ENCODE measurements at places on chromosomes 1 and 21.

GRCh38 chr1:11541236-11541635 is 62.3 kb downstream of the DISP3 start:
- no peak for DNase-seq

DNA sequence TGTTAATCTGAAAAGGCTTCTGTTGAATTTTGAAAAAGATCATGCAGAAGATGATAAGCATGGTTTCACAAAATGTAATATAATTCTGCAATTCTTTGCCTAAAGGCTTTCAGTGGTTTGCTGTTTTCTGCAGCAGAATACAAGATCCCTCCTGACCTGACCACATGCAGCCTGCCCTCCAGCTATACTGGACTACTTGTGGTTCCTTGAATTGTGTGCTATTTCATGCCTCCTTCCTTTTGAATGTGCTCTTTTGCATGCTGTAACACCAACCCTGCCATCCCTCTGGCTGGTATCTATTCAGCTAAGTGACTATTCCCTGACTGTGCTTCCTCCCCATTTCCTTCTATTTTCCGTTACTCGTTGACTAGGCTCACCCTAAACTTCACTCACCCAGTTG is 55.5 kb downstream of the CACNA1E start:
- no peak for DNase-seq

GRCh38 chr1:65258106-65258505 is 51.2 kb upstream of the DNAJC6 start:
- no peak for DNase-seq

GRCh38 chr1:19346026-19346425 is 33.9 kb downstream of the SLC66A1 start:
- DNase-seq, result no peak

GRCh38 chr1:150718225-150718891 is 2.3 kb downstream of the HORMAD1 start:
- no peak for DNase-seq

DNA sequence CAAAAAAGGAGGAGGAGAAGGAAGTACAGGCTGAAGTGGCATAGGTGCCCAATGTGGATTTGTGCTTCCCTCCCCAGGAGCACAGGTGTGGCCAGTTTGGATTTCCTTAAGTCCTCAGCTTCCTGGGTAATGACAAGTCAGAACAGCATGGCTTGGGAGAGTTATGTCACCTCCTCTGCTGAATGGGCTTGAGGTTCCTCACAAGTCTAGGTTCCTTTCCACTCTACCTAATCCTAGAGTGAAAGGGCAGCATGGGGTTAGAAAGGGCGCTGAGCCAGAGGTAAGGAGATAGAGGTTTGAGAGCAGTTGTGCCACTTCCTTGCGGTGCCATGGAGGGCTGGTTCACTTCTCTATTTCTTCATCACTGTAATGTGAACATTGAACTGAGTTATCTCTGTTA is 35.5 kb upstream of the IL20 start:
- DNase-seq, result no peak

- no peak for DNase-seq
Measured at GRCh38 chr1:213381572-213382084, 330.6 kb downstream of the RPS6KC1 start.

- no peak for DNase-seq
Measured at GRCh38 chr1:151711044-151711800, 5.4 kb downstream of the CELF3 start.

- DNase-seq, result no peak
Measured at GRCh38 chr1:226712742-226713419, 26.2 kb downstream of the ITPKB start.

DNA sequence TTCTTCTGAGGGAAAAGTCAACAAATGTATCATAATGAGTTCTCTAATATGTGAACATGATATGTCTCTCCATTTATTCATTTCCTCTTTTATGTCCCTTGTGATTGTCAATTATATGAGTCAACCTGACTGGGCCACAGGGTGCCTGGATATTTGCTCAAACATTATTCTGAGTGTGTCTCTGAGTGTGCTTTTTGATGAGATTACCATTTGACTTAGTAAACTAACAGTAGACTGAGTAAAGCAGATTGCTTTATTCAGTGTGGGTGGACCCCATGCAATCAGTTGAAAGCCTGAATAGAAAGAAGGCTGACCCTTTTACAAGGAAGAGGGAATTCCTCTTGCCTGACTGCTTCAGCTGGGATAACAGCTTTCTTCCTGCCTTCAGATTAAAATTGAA is 142.6 kb downstream of the SLC35F3 start:
- DNase-seq, result no peak

DNA sequence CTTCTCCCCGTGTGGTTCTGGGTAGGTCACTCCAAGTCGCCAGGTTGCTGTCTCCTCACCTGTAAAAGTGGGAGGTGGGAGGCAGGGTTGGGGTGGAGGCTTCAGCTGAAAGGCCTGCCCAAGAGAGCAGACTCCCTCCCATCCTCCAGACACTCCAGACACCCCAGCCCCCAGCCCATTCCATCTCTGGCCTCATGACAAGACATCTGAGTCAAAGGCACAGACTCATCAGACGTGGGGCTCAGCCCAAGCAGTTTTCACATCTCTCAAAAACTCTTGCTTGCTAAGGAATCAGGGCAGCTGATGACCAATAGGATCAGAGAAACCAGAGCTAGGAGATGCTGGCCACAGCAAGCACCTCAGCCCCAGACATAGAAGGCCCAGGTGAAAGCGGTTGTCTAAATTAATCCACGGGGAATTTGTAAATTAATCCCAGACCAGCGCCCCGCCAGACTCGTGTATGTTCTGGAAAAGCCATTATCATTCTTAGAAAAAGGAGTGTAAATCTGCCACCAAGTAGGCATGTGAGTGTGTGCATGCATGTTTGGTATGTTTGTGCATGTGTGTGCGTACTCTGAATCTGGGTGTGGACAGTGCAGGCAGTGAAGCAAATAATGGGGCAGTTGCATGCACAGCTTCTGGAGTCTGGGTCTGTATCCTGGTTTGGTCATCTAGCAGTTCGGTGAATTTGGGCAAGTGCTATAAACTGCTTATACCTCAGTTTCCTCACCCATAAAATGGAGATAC is 55.2 kb downstream of the KCND3 start:
- no peak for DNase-seq

DNA sequence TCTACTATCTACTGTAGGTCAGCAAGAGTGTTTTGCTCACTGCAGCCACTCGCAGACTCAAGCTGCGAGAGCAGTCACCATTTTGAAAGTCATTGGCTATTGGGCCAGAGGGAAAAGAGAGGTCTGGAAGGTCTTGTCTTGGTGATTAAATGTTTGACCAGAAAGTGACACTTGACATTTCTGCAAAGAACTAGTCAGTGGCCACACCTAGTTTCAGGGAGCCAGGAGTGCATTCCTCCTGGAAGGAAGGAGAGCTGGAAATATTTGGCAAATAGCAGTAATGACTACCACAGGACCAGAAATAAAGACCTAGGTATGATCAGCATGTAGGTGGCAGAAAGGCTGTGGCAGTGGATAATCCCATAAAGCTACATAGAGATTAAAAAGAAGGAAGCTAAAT is 440.0 kb upstream of the PLXNA2 start:
- no peak for DNase-seq

DNA sequence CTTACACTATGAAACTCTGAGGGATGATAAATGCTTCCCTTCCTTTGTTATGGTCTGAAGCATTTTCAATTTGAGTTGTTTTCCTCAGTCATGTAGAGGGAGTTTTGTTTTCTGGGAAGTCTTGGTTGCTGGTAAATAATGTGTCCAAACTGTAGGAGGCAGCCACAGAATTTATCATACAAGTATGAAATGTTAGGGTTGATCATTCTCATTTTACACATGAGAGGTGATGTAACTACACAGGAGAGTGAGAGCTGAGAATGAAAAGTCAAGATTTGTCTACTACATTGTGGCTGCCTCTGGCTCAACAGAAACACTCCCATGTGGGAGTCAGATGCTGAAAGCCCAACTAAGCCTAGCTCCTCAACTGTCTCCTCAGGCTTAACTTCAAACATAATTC is 182.5 kb upstream of the SGIP1 start:
- no peak for DNase-seq

GRCh38 chr1:68188644-68189340 is 43.5 kb downstream of the WLS start:
- DNase-seq, result no peak

GRCh38 chr1:43796111-43796581 is 88.8 kb downstream of the ST3GAL3 start:
- DNase-seq, result no peak

DNA sequence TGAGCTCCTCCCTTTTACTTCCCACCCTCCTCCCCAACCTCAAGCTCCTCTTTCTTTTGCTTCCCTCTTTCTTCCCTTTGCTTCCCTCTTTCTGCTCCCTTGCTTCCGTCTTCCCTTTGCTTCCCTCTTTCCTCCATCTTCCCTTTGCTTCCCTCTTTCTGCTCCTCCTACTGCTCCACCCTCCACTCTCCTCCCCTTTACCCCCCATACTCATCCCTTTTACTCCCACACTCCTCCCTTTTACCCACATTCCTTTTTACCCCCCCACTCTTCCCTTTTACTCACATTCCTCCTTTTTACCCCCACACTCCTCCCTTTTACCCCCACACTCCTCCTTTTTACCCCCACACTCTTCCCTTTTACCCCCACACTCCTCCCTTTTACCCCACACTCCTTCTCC is 30.2 kb downstream of the PGBD5 start:
- no peak for DNase-seq

GRCh38 chr21:15333951-15334350 is 269.2 kb upstream of the NRIP1 start:
- DNase-seq, result no peak

- no peak for DNase-seq
Measured at GRCh38 chr1:230906226-230906625, 37.9 kb upstream of the C1orf198 start.

- DNase-seq, result no peak
Measured at GRCh38 chr1:41330588-41331545, 30.4 kb upstream of the FOXO6 start.

DNA sequence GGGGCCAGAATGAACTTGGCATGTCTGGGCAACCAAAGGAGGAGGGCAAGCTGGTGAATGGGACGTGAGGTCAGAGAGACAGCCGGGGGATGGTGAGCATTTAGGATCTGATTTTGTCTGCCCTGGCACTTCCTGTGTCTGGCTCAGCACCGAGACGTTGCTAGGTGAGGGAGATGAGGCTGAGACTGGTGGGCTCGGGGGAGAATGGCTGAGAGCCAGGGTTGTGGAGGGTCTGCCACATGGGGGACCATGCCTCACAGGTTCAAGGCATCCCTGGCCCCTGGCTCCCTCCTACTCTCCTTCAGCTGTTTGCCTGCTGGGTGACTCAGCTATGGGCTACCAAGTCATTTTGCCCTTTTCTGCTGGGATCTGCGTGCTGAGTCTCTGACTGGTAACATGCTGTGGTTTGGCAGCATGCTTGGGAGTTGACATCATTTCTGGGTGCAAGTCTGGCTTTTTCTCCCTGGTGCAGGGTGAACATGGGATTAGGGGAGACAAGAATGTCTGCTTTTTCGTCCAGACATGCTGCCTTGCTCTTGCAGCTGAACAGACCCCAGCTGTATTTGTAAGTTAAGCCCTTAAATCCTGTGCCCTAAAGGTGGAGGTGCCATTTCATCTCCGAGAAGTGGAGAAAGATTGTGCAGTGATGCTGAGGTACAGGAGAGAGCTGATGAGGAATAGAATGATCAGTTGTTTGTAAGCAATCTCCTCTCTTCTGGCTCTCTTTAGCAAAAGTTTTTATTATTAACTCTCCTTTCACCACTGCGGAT is 17.6 kb downstream of the GALNT2 start:
- DNase-seq, result no peak

GRCh38 chr1:204075139-204075521 is 2.2 kb downstream of the SOX13 start:
- DNase-seq, result no peak

DNA sequence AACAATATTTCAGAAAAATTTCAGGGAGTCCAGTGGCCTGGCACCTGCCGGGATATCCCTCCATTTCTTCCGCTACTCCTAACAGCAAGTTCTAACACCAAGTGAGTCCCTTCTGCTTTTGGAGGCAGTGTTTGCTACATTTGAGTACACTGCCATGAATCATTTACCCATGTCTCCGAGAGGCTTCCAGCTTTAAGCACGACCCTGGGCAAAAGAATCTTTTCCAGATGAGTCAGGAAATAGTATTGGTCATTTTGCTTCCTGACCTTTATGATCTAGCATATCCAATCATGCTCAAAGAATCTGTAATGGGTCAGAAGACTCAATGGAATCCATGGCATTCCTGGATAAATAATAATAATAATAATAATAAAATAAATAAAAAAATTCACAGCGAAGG is 60.7 kb upstream of the FMN2 start:
- no peak for DNase-seq
